ENCODE measurements at places on chromosomes 11 and 22. TPM values are rescaled to one million over a fixed set of nuclear protein-coding genes. Genes with fewer than 3 reads are reported as not detected.

The P2RX6 gene
- polyA plus RNA-seq: 0.42 TPM

The FOSL1 gene
- not detected for polyA plus RNA-seq

The MPEG1 gene
- polyA plus RNA-seq: not detected

The HEPN1 gene
- not detected for polyA plus RNA-seq

The GNAZ gene
- 24.5 TPM for polyA plus RNA-seq

The ADORA2A gene
- polyA plus RNA-seq: not detected

The MS4A7 gene
- polyA plus RNA-seq: not detected

The CREB3L1 gene
- not detected for polyA plus RNA-seq

The APOA1 gene
- 12.6 TPM for polyA plus RNA-seq

The ISX gene
- not detected for polyA plus RNA-seq

The BTG4 gene
- polyA plus RNA-seq: not detected

The RAB3IL1 gene
- polyA plus RNA-seq: 0.15 TPM

The PNPLA5 gene
- polyA plus RNA-seq: not detected

The FGF4 gene
- not detected for polyA plus RNA-seq

The MS4A1 gene
- not detected for polyA plus RNA-seq

The TSPAN18 gene
- 0.14 TPM for polyA plus RNA-seq

The RBMXL2 gene
- polyA plus RNA-seq: not detected

The OR5P2 gene
- not detected for polyA plus RNA-seq

The GAB2 gene
- polyA plus RNA-seq: 1.2 TPM

The SLC16A8 gene
- not detected for polyA plus RNA-seq

The SCN4B gene
- 5.4 TPM for polyA plus RNA-seq

The UCP3 gene
- 0.58 TPM for polyA plus RNA-seq

The PLEKHB1 gene
- 18.4 TPM for polyA plus RNA-seq

The CNGA4 gene
- not detected for polyA plus RNA-seq

The FXYD2 gene
- not detected for polyA plus RNA-seq

The HMOX1 gene
- polyA plus RNA-seq: not detected

The OSM gene
- polyA plus RNA-seq: not detected

The NPTXR gene
- polyA plus RNA-seq: 9.8 TPM

The CUL5 gene
- polyA plus RNA-seq: 32.2 TPM

The KRTAP5-9 gene
- not detected for polyA plus RNA-seq

The OR10D3 gene
- polyA plus RNA-seq: not detected

The C11orf21 gene
- polyA plus RNA-seq: not detected

The PYGM gene
- polyA plus RNA-seq: 0.69 TPM

The MAJIN gene
- 3.6 TPM for polyA plus RNA-seq

The MAPK8IP2 gene
- polyA plus RNA-seq: 5.1 TPM

The C1QTNF5 gene
- not detected for polyA plus RNA-seq

The ACRV1 gene
- polyA plus RNA-seq: 0.56 TPM

The CD44 gene
- 0.43 TPM for polyA plus RNA-seq

The DDX6 gene
- polyA plus RNA-seq: 44.8 TPM

The OR2AG1 gene
- polyA plus RNA-seq: 0.15 TPM

The MMP8 gene
- polyA plus RNA-seq: not detected

The MPPED2 gene
- polyA plus RNA-seq: 13.2 TPM

The FOLR3 gene
- not detected for polyA plus RNA-seq

The CD3G gene
- not detected for polyA plus RNA-seq

The MUC2 gene
- polyA plus RNA-seq: not detected

The KDM4E gene
- polyA plus RNA-seq: not detected

The DNAJC24 gene
- 46.7 TPM for polyA plus RNA-seq
